ENCODE measurements at places on chromosomes 2 and 18.

DNA sequence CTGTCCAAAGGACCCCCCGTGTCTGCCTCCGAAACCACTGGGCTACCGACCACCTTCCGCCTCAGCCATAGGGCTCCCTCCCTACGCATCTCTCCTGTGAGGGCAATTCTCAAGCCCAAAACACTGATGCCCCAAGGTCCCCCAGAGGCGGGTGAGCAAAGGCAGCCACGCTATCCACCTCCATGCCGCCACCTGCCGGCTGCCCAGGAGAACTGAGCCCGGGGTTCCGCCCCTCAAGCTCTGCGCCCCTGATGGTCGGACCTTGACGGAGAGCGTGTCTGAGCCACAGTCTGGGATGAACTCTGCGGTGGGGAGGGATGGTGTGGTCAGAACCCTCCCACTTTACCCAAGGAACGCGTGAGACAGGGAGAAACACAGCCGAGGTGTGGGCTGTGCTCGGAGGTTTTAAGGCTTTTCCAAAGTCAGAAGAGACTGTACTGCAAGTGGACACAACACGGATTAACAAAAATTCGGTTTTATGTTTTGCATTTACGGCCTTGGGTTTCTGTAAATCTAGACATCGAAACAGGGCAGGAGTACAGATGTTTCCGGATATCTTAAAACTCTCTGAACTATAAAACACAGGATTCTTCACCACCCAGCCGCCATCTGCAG is 114.1 kb downstream of the ZNF516 start:
- no peak for DNase-seq

- no peak for DNase-seq
Measured at GRCh38 chr2:142130111-142131009, 456 bp downstream of the LRP1B start.

DNA sequence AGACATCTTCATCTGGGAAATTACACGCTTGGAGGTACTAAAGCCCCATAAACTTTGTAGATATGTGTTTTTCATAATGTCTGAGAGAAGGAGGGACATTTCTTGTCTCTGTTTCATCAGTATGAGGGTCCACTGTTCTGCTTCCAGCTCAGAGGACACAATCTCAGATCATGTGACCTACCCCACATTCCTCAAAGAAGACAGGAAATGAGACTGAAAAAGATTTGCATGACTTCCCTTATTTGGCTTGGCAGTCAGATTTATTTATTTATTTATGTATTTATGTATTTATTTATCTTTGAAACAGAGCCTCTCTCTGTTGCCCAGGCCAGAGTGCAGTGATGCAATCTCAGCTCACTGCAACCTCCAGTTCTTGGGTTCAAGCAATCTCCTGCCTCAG is 463.7 kb upstream of the RGPD4 start:
- no peak for DNase-seq

DNA sequence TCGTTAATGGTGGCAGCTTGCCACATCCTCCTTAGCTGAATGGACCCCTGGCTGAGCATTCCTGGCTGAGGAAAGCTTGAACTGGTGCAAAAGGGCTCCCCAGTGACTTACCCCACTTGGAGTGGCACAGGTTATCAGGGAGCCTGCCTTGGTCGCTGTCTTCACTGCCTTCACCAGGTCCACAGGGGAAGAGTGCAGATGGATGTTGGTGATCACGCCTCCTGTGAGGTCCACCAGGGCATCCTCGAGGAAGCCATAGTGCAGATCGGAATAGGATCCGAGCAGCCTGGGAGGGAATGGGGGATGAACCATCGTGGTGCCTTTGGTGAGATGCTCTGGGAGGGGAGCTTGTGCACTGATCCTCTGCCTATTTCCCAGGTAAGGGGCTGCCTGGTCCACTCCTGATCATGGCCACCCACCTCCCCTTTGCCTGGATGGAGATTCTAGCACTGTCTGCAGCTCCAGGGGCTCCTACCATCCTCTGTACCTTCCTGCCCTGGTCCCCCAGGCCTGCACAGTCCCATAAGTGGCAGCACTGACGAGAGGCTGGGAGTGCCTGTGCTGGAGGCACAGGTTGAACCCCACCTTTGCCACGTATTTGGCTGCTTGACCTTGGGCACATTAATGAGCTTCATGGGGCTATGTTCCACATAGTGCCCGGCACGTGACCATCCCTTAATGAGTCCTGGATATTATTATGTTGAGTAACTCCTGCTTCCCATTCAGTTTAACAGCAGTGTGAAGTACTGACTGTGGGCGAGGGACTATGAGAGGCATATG is 43.0 kb downstream of the CAPN13 start:
- no peak for DNase-seq

DNA sequence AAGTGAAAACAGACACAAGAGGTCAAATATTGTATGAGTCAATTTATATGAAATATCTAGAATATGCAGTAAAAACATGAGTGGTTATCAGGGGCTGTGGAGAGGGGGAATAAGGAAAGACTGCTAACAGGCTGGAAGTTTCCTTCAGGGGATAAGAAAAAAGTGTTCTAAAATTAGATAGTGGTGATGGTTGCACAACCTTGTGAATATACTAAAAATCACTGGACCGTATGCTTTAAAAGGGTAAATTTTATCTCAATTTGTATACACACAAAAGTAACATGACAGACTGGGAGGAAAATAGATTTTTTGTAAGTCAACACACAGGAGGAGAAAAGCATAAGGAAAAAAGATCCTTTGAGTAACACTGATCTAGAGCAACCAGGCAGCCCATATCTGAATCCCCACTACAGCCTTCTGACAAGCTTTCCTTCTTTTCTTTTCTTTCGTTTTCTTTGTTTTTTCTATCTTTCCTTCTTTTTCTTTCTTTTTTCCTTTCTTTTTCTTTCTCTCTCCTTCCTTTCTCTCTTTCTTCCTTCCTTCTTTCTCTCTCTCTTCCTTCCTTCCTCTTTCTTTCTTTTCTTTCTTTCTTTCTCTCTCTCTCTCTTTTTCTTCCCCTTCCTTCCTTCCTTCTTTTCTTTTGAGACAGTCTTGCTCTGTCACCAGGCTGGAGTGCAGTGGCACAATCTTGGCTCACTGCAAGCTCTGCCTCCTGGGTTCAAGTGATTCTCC is 95.4 kb downstream of the AAK1 start:
- DNase-seq: no peak

DNA sequence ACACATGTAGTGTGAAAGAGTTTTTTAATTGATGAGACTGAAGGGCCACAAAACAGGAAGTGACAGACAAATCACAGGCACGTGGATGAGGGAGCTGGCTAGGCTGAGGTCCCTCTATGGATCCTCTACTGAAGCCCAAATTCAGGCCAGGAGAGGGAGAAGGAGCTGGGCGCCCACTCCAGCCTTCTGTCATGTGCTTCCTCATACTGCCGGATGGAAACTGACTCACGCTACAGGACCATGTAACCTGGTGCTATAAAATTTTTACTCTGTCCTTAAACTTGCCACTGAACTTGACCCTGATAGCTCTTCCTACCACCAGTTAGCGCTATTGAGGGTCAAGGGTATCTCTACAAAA is 31.3 kb downstream of the PSTPIP2 start:
- DNase-seq: no peak

- no peak for DNase-seq
Measured at GRCh38 chr2:67259556-67260342, 137.4 kb upstream of the ETAA1 start.

DNA sequence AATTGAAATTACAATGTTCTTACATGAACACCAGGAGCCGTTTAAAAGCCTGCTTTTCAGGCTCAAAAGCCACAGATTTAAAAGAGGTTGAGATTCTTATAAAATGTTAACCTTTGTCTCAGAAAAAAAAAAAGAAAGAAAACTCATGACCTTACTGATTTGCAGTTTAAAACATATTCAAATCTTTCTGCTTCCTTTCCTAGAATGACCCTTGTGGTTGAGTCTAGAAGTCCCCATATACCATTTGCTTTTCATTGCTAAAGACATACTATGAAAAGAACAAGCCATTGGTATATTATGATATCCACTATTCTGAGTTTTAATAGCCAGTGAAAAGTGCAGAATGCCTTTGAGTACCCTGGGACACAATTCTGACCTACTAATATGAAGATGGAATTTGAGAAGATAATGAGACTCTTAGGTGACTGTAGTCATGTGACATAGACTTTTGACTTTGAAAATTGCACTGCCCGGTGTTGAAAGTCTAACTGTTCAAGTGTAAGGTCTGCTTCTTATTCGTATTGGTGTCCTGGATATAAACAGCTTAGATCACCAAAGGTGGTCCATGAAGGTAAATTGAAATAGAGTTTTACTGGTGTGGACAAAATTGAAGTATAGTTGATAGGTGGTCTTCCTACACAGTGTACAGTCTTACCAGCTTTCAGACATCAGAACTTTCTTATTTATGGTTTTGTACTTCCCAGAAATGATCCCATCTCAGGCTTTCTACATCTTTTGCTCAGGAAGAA is 117.0 kb downstream of the DOCK10 start:
- DNase-seq: no peak

DNA sequence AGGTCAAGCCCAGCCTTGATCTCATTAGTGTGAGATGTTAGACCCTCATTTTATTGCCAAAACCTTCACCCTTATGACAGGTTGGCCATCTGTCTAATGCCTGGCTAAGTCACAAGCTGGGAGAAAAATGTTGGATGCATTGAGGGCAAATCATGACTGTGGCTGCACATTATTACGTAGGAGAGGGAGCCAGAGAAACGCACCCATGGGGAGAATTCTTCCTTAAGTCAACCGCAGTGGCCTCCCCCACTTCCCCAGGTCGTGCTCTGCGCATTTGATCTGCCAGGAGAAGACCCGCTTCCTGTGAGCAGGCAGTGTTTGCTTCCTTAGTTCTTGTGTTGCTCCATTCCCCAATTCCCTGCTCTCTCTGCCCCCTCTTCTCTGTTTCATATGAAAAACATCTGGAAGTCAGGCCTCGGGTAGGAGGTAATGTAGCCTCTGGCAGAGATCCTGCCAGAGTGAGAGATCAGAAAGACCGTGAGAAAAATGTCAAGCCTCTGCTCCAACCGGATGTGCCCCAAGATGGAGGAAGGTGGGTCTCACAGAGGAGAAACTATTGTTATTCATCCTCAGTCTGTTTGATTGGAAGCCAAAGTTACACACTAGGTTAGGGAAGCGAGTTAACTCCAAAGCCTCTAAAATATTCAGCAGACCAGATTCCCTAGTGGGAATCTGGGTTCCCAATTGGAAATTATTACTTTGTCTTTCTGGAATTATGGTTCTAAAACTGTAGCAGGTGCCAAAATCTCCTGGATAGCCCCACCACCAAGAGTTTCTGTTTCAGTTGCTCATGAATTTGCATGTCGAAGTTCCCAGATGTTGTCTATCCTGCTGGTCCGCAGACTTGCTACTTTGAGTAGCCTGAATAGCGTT is 144.3 kb upstream of the PELI1 start:
- no peak for DNase-seq

DNA sequence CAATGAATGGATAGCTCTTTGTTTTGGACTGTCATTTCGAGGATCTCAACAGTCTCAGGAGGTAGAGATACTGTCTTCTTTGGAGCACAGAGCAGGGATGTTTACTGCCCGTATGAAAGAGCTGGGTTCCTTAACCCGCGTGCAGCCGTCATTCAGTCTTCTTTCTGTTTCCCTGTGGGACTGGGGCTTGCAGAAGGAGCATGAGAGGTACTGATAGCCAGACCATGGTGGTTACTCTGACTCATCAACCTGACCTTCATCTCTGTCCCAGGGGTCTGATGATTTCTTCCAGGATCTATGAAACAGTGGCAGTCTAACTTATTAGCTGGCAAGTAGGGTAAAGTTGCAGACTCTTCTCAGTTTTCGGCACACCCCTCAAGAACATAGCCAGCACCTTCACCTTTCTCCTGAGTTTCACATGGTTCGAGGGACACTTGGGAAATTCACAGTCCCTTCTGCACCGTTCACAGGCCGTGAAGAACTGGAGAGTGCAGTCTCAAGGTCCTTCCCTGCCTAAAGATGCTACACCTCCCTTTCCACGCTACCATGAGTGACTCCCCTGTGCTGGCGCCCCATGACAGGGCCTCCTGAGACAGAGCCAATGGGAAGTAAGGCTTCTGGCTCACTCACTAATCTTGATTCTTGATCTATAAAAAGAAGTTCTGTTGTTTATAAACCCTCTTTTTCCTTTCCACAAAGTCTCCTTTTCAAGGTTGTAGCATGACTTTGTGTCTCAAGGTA is 226.2 kb downstream of the MC4R start:
- DNase-seq: no peak

- no peak for DNase-seq
Measured at GRCh38 chr2:112138159-112139032, at the start of gene FBLN7. Gene FBLN7 (plus strand): TSS chr2:112138385. CDS start chr2:112138656, 271 bp downstream.

DNA sequence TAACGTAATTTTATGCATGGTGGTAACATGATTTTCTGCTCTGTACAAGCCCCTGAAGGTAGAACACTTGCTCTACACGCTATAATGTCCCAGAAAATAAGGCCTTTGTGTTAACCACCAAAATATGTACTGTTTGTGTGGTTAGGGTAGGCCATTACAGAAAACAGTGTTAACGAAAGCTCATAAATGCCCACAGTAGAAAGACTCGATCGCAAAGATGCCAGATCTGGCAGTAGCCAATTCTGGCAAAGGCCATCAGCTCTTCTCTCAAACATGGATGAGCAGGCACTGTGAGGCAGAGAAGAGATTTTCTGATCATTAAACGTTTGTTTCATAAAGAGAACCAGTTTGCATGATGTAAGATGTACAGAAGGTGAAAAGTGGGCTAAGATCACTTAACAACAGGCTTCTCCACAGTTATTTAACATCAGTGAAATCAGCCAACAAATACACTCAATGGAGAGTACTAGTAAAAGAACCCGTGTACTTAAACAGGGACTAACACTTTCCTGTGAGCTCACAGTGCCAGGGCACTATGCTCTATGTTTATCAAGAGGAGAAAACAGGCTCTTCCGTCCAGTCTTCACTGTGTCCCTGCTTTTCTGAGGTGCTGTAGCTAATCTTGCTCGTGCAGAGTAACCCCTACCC is 80.3 kb downstream of the SPRED2 start:
- no peak for DNase-seq

DNA sequence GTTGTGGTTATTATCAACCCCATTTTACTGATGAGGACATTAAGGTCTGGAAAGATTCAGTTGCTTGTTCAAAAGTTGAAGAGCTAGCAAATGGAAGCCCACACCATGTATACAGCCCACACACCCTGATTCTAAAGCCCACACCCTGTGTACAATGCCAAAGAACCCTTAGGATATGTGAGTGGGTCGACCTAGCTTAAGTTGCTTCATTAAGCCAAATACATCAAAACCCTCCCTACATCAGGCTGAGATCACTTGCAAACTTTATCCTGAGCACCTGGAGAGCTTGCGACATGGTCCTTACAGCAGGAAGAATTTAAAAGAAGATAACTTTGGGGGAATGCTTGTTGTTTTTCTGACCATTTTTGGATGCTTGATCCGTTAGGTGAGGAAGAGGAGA is 435 bp upstream of the ARHGAP25 start:
- no peak for DNase-seq

All from GDM1 (cell line).